Transverse colon (tissue), 4 donors: ENCODE measurements at places on chromosomes 5 and 9.

GRCh38 chr5:160467555-160468362 lies 46.1 kb downstream of the PTTG1 start:
- DNase-seq = peak; percentile 88

GRCh38 chr9:115593587-115594091 lies 475.7 kb upstream of the TNC start:
- no peak for DNase-seq

DNA sequence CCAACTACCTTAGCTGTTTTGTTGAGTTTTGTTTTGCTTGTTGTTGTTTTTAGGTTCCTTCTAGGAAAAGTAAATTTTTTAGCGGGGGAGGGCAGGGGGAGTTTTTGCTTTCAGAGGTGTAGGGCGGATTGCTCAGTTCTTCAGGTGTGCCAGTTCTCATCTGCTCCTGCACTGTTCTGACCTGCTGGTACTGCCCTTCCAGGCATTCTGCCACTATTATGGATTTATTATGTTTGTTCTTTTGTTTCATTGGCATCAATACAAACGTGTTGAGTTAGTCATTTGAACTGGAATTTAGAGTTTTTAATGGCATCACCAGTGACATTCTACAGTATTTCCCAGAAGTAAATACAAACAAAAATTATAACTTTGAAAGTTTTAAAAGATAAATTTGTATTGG lies 26.0 kb downstream of the ERCC6L2 start:
- peak; percentile 28 for DNase-seq

DNA sequence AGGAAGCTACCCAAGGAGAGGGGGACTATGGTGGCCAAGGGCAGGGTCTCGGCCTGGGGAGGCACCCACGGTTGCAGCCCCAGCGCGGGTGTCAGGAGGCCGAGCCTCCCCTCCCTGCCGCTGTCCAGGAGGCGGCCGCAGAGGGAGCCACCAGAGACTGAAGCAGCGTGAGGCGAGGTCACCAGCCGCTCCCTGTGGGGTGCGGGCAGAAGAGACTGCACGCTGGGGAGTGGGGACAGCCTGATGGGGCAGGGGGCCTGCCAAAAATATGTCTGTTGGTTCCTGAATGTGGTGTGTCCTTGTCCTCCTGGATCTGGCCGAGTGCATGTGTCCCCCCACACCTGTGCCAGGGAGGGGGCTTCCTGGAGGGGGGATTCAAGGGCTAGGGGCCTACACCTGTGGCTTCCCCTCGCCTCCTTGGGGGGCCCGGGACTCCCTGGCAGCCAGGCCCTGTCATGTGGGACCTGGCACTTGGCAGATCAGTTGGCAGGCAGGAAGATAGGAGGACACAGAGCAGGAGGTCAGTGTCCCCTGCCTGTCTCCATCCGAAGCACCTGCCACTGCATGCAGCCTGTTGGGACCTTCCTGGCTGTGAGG lies 131.2 kb downstream of the DAB2IP start:
- peak; percentile 4 for DNase-seq

- no peak for DNase-seq
These were observed 41.6 kb upstream of the FST start for GRCh38 chr5:53438486-53439472.

GRCh38 chr9:38708759-38709158 lies 11.2 kb downstream of the FAM240B start:
- DNase-seq = no peak
